ENCODE measurements at places on chromosomes 7 and 10.

- no peak for DNase-seq
These were observed 347.8 kb downstream of the ETV1 start for GRCh38 chr7:13641714-13642113.

DNA sequence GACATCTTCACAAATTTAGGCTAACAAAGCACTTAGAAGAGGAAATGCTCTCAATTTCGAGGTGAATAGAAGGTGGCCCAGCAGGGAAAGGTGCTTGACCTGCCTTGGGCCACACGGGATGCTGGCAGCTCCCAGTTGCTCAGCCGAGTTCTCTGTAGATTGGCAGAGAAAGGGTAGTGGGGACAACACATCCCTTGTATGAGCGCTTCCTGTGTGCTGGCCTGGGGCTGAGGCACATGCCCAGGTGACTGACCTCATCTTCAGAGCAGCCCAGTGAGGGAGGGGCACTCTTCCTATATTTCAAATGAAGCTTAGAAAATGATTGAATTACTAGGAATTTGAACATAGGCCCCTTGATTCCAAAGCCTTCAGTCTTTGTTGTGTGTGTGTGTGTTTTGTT is 20.2 kb downstream of the BAG3 start:
- DNase-seq = no peak

- no peak for DNase-seq
These were observed 27.9 kb downstream of the BAIAP2L1 start for GRCh38 chr7:98372993-98373392.

DNA sequence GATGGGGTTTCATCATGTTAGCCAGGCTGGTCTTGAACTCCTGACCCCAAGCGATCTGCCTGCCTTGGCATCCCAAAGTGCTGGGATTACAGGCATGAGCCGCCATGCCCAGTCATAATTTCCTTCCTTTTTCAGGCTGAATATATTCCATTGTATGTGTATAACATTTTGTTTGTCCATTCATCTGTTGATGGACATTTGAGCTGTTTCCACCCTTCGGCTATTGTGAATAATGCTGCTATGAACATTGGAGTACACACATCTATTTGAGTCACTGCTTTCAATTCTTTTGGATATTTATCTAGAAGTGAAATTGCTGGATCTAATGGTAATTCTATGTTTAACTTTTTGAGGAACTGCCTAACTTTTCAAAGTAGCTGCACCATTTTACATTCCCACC is 34.6 kb downstream of the TLX1 start:
- DNase-seq = no peak

DNA sequence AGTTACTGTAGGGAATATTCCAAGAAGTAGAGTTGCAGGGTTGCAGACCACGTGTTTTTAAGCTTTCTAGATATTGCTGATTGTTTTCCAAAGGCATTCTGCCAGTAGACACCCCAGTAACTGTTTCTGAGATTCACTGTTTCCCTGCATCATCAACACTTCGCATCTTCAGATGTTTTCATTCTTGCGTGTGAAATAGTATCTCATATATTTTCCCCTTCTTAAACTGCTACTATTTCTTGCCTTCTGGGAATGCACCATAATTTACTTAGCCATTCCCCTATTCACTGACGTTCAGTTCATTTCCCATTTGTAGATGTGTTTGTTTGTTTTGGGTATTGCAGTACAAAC is 30.7 kb downstream of the ALOX5 start:
- no peak for DNase-seq

- no peak for DNase-seq
These were observed 447 bp downstream of the RSU1 start for GRCh38 chr10:16816830-16817124.

GRCh38 chr10:132169766-132170560 is 16.8 kb upstream of the DPYSL4 start:
- DNase-seq = no peak

GRCh38 chr7:78993341-78993740 is 460.1 kb downstream of the MAGI2 start:
- no peak for DNase-seq

DNA sequence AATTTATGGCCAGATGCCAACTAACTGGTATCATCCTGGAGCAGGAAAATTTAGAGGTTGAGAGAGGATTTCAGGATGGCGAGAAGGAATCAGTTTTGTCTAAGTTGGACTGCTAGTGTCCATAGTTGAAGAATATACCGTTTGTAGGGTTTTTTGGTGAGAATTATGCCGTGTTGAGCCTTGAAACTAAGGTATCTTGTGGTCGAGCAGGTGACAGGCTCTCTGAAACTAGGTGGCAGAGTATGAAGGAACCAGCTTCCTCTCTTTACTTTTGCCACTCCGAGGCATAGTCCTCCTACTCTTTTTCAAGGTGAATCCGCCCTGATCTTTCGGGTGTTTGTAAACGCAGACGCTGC is 9.7 kb downstream of the MDFIC start:
- DNase-seq = no peak

- no peak for DNase-seq
These were observed 275.3 kb downstream of the HDAC9 start for GRCh38 chr7:18770822-18771221.

- no peak for DNase-seq
These were observed 22.4 kb downstream of the PDE1C start for GRCh38 chr7:32047801-32048200.

GRCh38 chr7:83546586-83546985 is 102.4 kb downstream of the SEMA3E start:
- DNase-seq = no peak

DNA sequence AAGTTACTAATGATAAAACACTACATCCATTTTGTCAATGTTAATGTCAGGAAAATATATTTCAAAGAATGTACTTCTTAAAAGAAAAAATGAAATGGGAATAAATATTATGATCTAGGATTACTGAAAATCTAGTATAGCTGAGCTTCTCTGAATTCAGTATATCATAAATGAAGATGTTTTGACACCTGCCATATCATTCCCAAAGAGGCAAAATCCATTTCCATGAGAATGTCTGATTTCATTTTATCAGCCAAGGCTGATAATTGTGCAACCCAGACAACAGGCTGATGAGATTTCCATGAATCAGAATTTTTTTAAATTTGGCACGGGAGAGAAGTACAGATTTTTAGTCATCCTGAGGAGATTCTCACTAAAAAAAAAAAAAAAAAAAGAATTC is 32.5 kb downstream of the ZFAND4 start:
- DNase-seq = no peak

DNA sequence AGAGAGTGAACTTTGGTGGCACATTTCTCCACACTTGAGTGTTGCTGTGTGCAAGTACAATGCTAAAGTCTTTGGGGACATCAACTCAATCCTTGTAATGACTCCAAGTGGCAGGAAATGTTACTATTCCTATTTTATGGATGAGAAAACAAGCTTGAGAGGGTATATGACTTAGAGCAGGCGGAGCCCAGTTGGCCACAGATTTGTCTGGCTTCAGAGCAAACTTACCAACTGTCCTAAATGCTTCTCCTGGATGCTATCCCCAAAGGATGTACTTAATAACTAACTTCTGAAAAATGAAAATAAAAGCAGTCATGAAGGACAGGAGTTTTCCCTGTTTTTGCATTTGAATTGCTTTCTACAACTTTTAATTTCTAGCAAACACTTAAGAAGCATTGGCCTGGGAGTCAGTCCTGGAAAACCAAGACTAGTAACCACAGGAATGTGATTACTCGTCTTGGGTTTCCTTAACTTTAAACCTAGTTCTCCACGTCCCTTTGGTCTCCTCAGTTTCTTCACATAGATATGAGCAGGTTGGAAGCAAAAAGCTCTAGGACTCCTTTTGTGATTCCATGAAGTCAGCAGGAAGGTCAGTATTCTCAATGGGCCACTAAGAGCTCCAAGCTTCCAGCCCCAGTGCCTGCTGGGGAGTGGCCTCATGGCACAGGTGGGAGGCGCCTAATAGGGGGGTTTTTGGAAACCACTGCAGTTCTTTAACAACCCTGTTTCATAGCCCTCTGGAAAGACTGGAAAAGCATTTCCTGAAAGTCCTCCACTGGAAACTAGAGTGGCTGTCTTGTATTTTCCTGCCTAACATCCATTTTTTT is 140.8 kb downstream of the GLCCI1 start:
- no peak for DNase-seq

DNA sequence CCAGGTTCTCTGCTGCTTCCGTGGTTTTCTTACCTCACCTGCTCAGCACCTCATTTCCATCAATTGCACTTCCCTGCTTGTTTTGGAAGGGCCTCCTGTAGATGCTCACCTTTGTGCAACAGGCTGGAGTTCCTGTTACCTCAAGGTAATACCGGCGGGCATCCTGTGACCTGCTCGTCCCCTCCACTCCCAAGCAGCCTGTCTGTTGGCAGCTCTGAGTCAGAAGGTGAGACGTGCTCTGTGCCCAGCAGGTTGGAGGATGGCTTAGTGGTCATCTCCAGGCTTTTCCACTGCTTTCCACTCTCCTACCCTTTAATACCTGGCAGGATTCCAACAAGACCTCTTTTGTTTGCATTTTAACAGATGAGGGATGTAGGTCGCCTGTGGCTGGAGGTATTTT is 86.0 kb downstream of the CAMK1D start:
- DNase-seq = no peak

DNA sequence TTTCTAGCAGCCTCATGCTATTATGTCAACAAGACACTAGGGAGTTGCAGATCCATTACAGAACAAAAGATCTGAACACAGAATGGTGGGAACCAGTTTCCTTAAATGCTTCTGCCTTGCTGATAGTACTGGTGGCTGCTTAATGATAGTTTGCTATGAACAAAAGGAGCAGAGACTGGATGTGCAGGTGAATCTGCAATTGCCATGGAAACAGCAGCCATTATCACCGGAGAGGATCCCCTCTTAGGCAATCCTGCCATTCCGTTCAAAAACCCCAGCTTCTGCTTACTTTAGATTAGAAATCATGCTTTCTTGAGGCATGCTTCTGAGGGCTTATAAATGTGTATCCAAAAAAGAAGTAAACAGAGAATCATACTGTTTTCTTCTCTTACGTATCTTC is 80.0 kb upstream of the PRKAR2B start:
- no peak for DNase-seq

DNA sequence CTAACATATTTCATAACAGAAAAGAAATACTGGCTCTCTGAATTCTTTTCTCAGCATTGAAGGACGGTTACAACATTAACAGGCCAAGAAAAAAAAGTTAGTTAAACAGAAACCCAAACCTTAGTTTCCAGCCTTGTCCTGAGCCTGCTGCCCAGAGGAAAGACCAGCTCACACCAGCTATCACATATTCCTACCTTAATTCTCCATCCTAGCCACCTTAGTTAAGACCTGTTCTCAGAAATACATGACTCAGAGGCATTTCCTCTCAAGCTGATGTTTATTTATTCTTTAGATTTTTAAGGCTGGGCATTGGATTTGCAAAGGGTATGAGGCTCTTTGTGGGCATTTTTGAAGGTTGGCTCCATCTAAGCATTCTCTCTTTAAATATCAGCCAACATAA is 34.3 kb upstream of the ADAM12 start:
- DNase-seq = no peak

DNA sequence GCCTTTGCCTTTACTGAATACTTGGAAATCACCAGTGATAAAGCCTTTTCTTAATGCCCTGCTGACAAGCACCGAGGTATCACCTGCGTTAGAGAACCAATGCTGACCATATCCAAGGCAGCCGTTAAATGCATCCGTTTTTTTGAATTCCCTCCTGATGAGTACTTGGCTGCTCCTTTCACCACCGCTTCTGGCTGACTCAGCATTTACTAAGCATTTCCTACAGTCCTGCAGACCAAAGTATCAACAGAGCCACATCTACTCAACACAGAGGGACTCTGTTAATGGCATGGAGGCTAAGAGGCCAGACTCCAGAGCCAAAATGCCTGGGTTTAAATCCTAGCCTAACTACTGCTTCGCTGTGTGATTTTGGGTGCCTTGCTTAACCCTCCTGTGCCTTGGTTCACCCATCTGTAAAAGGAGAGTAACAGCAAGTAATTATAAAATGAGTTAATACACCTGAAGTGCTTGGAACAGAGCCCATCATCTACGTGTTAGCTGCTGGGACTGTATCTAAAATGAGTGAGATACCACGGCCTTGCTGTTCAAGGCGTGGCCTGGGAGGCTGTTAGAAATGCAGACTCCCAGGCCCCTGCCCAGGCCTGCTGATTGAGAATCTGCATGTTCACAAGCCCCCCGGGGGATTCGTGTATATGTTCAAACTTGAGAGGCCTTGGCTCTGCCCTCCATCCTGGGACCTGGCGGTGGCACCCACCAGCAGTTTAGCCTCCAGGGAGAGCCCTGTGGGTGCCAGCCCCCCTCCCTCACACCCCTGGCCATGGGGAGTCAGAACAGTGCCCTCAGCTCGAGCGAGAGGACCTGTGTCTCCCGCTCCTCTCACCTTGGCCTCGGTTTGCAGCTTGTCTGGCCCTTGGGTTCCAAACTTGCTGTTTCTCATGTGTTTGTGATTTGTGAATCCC is 30.8 kb upstream of the EFCAB10 start:
- no peak for DNase-seq

GRCh38 chr7:93987297-93987696 is 16.9 kb downstream of the BET1 start:
- DNase-seq = no peak

DNA sequence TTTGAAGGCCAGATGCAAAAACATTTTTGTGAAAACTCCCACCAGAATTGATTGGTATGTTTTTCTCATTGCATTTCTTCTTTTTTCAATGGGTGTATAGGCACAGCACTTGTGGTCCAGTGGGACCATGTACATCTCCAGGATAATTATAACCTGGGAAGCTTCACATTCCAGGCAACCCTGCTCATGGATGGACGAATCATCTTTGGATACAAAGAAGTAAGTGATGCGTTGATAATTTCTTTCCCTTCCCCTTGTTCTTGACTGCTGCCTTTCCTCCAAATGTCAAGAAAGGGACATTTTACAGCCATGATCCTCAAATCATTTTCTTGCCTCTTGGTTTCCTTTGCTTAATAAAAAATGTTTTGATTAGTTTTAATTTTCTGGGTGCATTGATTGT is 331.5 kb downstream of the PLXDC2 start:
- no peak for DNase-seq

- DNase-seq = no peak
These were observed 367.8 kb downstream of the PPP1R3A start for GRCh38 chr7:113550966-113551365.

DNA sequence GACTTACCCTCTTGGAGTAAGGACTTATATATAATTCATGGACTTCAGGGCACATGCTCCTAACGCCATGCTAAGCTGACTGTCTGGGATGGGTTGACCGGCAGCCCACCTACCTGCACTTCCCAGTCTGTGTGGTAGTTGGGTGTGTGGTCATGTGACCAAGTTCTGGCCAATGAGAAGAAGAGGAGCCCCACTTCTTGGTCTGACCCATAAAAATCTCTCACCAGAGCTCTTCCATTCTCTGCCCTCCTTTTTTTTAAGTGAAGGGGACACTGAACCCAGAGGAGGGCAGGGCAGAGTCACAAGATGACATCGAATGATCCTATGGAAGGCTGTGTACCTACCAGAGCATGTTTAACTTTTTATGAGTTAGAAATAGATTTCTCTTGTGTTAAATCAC is 370.1 kb downstream of the FRMD4A start:
- DNase-seq = no peak

GRCh38 chr10:43230909-43231522 is 35.8 kb downstream of the RASGEF1A start:
- DNase-seq = no peak
